Inflammatory macrophage (primary cell): ENCODE measurements at places on chromosomes 3 and 15.

- DNase-seq: no peak
Observed at GRCh38 chr3:123122057-123122456, 55.2 kb downstream of the PDIA5 start.

GRCh38 chr15:64090527-64090926, 3.1 kb downstream of the CIAO2A start:
- DNase-seq: peak; percentile 88

GRCh38 chr15:69009341-69009740, 5.2 kb upstream of the NOX5 start:
- peak; percentile 53 for DNase-seq

- peak; percentile 66 for DNase-seq
Observed at GRCh38 chr3:88150371-88150770, 612 bp downstream of the C3orf38 start.

DNA sequence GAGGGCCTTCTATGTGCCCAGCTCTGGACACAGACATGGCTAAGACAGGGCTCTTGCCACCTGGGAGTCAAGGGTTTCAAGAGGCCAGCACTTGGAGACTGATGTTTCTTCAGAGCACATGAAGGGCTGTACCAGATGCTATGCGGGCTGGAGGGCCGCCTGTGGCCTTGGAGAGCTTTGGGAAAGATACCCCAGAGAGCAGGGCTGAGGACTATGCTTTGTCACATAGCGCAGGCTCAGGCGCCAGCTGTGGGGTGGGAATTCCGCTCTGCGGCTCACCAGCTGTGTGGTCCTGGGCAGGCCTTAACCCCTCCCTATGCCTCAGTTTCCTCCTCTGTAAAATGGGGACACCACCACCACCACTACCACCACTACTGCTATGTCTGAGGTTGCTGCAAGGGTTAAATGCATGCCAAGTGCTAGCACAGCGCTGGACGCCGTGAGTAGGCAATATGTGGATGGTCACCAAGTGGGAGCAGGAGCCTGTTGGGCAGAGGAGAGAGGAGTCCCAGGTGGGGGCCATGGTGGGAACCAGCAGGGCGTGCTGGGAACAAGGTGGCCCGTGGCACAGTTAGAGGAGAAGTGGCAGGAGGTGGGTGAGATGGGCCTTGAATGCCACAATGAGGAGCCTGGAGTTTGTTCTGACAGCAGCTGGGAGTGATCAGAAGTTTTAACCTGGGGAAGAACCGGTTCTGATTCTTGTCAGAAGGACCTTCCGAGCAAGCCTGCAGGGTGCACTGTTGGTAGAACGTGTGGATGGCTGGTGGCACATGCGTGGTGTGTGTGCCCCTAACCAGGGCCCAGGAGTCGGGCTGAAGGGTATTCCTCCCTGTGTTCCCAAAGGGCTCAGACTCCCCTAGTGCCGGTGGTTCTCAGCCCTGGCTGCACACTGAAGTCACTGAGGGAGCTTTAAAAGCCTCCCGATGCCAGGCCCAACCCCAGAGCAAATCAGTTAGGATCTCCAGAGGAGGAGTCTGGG, 41.7 kb downstream of the FEM1B start:
- DNase-seq: no peak

GRCh38 chr15:43283526-43283925, 16.8 kb upstream of the TGM5 start:
- DNase-seq: no peak

GRCh38 chr3:20394243-20394642, 208.2 kb upstream of the SGO1 start:
- no peak for DNase-seq

DNA sequence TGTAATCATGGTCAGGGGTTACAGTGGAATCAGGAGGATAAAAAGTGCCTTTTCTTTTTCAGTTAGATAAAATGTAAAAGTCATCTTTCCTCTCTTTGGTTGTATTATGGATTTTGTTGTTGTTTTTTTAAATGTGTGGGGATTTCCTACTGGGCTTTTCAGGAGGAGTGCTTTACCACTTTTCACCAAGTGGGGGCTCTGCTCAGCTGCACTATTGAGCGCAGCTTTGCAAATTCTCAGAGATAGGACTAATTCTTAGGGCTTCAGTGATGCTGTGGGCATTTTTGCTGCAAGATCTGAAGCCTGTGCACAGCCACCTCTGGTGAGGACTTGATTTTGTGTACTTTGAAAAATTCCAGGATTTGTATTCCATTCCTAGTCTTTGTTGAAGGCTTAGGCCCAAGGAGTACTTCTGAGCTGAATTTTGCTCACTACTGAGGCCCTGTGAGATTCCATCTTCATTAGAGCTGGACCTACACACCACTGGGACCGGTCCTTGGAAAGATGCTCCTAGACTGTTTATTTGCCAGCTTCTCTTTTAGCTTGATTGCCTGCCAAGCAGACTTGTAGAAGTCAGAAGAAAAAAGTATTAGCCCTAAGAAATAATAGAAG, 7.5 kb downstream of the GNB5 start:
- DNase-seq: peak; percentile 45

GRCh38 chr15:84016371-84016770, 219.2 kb upstream of the GOLGA6L4 start:
- no peak for DNase-seq

GRCh38 chr3:16741890-16742289, 136.7 kb upstream of the DAZL start:
- DNase-seq: no peak

DNA sequence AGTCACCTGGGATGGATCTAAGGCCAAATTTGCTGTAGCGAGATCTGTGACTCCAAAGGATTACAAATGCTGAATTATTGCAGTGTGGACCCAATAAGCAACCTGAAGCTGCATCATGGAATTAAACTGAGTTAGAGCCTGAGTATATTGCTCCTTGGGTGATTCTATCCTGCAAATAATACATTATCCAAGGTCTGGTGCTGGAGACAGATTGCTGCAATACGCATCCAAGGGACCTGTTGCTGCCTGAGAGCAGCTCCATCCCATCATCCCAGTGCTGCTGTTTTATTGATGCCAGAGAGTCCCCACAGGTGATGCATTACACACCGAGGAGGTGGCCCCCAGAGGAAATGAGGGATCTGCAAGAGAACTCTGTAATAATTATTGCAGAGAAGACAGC, 31.6 kb upstream of the PCSK6 start:
- DNase-seq: no peak

DNA sequence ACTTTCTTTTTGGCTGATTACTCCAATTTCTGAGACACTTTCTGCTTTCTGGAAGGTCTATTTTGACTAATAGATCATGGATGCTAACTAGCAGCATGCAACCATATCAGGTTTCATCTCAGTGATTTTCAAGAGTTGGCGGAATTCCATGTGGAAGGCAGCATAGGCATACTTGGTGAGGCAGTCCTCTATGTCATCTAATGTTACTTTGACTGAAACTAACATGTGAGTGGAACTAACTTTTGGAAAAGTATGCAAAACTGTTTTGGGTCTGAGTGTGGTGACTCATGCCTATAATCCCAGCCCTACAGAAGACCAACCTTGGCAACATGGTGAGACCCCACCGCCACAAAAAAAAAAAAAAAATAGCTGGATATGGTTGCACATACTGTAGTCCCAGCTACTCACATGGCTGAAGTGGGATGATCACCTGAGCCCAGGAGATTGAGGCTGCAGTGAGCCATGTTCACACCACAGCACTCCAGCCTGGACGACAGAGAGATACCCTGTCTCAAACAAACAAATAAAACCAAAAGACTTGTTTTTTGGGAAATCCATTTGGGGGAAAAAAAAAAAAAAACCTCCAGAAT, 1033.7 kb downstream of the ROBO1 start:
- no peak for DNase-seq

DNA sequence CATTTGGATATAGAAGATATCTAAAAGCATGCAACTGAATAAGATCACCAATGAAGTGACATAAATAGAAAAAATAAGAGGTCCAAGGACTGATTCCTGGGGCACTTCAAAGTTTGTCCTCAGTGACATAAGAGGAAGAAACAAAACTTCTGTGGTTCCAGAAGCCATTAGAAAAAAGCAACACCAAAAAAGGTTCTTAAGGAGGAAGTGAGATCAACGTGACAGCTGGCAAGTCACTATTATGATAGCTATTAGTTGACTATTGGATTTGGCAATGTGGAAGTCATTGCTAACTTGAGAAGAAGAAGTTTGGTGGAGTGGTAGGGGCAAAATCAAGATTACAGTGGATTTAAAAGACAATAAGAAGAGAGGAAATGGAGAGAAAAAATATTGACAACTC, 1098.3 kb downstream of the NAALADL2 start:
- no peak for DNase-seq

DNA sequence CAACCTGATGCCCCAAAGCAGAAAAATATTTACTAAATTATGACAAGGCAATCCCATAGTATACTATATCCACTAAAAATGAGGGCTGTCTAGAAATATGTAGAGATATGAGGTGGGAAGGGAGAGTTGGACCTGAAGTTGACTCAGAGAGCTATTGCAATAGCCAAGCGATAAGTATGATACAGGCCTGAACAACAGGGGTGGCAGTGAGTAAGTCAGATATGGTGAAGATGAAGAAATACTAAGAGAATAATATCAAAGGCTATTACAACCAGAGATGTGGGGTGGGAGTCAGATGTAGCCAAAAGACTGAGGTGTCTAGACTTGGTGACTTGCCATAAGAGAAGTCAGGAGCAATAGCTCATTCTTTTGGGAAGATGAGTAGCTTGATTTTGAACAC, 9.2 kb downstream of the HSPBAP1 start:
- no peak for DNase-seq

DNA sequence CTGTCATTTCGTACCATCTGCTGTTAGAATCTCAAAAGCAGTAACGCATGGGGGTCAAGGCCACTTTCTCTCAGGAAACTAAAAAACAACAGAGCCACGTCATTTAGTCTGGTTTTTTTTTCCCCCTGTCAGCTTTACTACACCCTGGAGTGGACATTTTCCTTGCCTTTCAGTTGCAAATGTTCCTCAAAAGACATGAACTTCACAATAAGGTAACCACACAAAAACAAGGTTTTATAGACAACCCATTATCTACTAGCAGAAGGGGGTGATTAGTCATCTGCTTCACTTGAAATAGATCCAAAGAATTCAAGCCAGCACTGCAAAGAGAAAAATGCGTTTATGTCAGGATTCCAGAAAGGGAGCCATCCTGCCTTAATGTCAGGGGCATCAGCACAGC, 171.8 kb upstream of the CDIN1 start:
- DNase-seq: no peak

DNA sequence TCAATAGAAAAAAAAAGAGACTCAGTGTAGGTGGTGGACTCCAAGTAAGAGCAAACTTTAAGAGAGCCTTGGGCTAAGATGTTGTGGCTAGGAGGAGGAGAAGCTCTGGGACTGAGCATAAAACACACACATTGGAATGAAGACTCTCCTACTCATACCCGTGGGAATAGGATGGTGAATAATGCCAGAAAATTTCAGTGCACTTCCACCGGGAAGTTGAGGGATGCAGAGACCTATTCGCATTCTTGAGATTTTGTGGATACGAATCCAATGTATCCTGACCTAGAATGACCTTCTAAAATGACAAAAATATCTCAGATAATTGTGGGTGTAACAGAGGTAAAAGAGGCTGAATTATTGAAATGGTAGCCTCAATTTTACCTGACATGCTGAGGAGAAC, 388.7 kb upstream of the SGO1 start:
- DNase-seq: no peak

- no peak for DNase-seq
Observed at GRCh38 chr3:93855401-93855800, 118.3 kb downstream of the PROS1 start.

GRCh38 chr3:88611826-88612326, 462.1 kb downstream of the C3orf38 start:
- DNase-seq: no peak

GRCh38 chr3:17290894-17291293, 406.1 kb downstream of the PLCL2 start:
- no peak for DNase-seq

- no peak for DNase-seq
Observed at GRCh38 chr3:124174910-124175874, 183.3 kb upstream of the ROPN1 start.

DNA sequence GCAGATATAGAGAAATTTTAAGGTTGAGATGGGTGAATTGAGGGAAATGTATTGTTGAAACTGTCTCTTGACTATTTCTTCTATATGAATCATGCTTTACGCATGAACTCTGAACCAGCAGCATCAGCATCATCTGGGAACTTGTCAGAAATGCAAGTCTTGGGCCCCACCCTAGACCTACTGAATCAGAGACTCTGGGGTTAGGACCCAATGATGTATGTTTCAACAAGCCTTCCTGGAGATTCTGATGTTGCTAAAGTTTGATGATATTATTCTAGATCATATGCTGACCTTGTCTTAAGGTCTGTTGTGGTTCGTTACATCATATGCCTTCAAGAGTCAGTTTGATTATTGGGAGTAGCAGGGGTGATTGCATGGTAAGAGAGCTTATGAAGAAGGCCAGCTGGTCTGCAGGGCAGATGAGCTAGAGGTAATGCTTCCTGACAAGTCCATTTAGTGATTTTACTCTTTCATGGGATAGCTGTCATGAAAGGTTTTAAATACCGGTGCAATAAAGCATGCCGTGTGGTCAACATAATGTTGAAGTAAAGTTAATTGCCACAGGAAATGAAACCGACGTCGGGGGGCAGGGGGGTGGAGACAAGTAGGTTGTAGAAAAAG, 152.4 kb upstream of the MRPL3 start:
- no peak for DNase-seq

- no peak for DNase-seq
Observed at GRCh38 chr3:190414297-190414696, 26.3 kb downstream of the CLDN16 start.

DNA sequence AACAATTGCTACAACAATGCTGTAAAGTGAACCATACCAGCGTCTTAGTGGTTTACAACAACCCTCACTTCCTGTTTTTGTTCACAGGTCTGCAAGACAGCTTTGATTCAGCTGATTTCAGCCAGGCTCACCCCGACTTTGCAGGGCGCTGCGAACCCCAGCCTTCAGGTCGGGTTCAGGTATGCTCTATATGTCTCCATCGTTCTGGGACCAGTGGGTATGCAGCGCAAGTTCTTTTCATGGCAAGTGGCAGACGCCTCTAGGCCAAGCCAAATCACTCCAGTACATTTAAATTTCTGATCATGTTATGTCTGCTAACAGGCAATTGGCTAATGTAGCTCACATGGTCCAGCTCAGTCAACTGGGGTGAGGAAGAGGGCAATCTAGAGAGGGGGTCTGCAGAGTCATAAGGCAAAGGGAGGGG, 52.4 kb upstream of the RGMA start:
- DNase-seq: peak; percentile 25

DNA sequence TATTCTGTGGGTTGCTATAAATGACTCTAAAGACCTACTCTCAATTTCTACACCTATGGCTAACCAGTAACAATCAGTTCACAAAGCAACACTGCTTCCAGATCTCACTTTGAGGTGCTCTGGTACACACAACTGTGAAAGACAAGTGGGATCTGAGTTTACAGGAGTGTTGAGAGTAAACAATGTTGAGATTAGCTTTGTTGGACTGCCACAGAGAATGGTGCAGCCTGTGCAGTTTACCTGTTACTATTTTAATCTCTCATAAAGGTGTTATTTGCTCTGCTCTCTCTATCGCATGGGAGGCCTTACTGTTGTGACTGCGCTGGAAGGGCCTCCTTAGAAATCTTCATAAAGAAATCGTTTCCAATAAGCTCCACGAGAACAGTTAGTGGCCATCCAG, 112.0 kb downstream of the SOX2 start:
- no peak for DNase-seq
